ENCODE measurements at places on chromosomes 1 and 21.

DNA sequence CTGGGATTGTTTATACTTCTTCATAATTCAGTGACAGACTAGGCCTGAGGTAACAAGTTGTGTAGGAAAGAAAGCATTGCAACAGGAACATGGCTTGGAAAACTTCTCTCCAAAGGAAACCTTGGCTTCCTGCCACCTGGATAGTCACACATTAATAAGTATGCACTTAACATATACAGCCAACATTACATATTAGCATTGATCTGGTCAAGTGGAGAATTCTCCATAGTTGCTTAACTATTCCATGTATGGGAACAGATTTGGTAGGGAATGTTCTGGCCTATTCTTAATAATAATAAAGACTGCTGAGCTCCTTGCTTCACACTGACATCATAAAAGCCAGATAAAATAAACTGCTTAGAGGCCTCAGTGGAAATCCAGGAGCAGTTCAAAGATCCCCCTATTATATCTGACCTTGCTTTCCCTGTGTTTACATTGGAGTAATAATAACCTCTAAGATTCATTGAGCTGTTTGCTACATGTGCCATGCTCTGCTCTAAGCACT lies 27.2 kb upstream of the NFIA start:
- no peak for DNase-seq

- DNase-seq = no peak
Measured at GRCh38 chr1:82398357-82398756, 597.6 kb downstream of the ADGRL2 start.

DNA sequence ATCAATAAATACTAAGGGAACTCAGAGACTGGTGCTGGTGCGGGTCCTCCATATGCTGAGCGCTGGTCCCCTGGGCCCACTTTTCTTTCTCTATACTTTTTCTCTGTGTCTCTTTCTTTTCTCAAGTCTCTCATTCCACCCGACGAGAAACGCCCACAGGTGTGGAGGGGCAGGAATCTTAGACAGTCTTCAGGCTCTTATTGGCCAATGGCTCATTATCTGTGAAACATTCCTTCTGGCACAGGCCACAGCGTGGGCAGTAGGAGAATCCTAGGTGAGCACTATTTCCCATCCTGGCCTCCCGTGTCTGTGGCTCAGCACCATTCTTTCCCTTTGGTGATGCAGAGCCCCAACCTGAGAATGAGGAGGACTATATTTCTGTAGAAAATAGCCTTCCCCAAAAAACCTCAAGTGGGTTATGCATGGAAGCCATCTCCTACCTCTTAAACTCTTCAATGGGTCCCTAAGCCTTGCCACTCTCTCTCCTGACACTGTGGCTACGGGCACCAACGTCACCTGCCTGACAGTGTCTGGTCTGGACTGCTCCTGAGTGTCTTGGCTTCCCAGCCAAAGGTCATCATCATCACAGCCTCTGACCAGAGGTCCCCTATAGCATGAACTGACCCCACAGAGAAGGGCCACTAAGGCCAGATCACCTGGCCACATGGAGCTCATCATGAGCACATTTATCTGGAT lies 6.2 kb upstream of the SLAMF1 start:
- no peak for DNase-seq

GRCh38 chr1:186498695-186499389 lies 37.9 kb upstream of the PDC start:
- no peak for DNase-seq

DNA sequence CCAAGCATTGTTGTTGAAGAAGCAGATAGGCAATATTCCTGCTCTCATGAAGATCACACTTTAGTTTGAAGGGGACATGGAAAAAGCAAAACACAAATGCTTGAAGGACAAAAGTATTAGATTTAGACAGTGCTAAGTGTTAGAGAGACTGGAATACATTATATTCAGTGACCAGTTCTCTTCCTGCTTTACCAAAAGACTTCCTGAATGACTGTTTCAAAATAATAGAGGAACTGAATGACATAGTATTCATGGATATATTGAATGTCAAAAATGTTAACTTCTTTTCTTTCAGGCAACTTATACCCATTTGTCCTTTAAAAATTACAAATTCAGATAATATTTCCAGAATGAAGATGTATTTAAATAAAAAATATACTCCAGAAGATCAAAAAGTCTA lies 178.0 kb upstream of the IVNS1ABP start:
- DNase-seq = no peak

DNA sequence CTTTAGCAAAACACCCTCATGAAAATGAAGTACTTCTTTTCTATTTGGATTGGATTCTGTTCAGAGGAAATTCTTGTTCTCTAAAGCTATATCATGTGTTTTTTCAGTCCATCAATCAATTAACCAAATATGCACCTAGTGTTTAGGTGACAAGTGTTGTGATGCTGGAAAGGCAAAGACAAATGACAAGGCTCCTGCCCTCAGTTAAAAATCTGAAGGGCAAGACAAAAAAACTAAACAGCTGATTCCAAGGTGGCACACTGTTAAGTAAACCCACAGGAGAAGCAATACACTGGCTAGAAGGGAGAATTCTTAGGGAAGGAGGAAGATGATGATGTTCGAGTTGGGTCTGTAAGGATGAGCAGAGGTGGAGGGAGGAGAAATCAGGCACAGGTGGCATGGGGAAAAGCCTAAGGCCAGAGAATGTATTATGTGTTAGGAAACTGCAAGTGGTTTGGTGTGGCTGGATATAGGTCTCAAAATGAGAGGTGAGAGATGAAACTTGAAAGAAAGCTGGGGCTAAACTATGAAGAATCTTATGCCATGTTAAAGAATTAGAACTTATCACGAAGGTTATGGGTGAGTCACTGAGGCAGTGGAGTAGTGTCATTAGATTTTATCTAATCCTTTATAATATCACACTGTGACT lies 51.8 kb upstream of the GFI1 start:
- no peak for DNase-seq

- no peak for DNase-seq
Measured at GRCh38 chr1:211939876-211940468, 95.4 kb downstream of the INTS7 start.

DNA sequence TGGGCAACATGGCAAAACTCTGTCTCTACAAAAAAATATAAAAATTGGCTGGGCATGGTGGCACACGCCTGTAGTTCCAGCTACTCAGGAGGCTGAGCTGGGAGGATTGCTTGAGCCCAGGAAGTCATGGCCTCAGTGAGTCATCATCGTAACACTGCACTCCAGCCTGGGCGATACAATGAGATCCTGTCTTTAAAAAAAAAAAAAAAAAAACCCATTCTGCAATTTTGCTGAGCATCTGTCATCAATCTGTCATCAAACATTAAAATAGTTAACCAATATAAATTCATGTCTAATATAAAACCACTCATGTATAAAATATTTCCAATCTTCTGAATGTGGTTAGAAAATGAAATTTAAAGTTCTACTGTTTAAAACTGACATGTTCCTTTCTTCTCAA lies 56.9 kb downstream of the LPAR3 start:
- no peak for DNase-seq

DNA sequence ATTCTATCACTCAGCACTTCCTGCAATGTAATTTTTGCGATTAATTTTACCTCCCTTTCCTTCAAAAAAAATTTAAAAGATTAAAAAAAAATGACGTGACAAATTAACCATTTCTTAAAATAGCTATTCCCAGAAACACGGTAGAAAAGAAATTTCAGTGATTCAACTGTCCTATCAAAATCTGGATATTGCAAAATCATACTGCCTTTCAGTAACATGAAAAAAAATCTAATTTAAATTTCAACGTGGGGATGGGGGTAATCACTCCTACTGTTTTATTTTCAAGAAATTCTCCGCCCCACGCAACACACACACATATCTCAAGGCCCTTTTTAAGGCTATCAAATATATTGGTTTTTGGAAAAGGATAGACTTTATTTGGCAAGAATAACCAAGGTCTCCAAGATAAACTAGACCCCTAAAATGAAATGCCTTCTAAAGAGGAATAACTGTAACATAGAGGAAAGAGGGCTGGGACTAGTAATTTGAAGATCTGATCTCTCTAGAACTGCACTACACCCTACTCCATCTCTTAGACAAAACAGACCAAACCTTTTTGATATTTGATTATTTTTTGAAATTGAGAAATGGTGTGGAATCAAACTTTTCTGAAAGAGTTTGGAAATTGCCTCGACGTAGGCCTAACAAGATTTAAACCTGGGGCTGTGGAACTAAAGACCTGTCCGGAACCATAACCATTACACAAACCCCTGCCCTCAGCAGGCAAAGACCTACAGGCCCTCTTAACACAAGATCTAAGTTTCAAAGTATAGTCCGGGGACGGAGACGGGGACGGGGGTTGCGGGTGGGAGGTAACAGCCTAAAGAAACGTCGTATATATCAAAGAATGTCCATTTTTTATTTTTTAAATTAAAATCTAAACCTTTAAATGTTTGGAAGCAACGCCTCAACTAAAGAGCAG lies 941 bp downstream of the ARNT start:
- DNase-seq = no peak

DNA sequence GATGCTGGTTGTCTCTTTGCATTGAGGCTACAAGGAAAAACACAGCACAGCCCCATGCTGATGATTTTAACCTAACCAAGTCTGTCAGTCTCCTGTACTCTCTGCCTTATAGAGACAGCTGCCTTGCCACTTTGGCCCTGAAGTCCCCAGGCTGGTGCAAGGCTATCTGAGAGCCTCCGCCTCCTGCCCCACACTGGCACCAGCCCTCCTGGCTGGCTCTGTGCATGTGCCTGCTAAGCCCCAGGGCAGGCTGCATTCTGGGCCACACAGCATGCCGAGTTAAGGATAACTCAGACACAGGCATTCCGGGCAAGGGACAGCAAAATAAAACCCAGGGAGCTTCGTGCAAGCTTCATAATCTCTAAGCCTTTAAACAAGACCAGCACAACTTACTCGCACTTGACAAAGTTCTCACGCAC lies 910 bp downstream of the RUNX1 start:
- DNase-seq = no peak

- no peak for DNase-seq
Measured at GRCh38 chr1:10178597-10179405, 31.6 kb upstream of the KIF1B start.

DNA sequence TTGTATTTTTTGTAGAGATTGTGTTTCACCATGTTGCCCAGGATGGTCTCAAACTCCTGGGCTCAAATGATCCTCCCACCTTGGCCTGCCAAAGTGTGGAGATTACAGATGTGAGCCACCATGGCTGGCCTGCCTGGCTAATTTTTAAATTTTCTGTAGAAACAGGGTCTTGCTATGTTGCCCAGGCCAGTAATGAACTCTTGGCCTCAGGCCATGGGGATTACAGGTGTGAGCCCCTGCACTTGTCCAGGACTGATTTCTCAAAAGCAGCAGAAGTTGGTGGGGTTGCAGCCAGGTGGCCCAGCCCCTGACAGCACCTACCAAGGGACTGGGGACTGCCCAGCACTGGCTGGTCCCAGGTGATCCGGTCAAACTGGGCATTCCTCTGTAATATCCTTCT lies 44.1 kb upstream of the CXADR start:
- no peak for DNase-seq

DNA sequence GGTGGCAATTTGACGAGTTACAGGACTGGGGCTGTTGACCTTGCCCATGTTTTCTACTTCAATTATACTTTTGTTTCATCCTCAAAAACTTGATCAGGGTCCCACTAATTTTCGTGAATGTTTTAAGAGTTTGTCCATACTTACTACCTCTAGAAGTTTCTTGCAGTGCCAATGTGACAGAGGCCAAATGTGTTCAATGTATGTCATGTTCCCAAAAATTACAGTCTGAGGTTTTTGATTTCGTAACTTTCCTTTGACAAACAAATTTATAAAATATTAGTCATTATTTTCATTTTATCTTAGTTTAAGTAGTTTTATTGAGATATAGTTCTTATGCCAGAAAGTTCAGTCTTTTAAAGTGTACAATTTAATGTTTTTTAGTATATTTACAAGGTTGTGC lies 15.3 kb downstream of the VPS13D start:
- DNase-seq = no peak

DNA sequence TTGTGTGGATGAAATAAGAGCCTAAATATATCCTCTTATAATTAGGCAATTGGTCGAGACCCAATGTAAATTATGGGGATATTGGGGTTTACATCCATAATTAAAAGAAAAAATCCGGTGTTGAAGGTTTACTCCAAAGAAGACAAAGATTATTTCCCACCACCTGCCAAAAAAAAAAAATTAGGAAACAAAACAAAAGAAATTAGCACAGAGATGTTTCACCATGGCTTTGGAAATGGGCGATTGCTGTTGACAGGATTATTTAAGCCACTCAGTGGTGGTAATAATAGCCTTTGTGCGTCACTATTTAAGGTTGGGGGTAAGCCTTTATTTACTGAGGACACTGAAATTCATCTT lies 585 bp upstream of the GLRX2 start:
- no peak for DNase-seq

- no peak for DNase-seq
Measured at GRCh38 chr1:37926038-37926924, 20.6 kb downstream of the INPP5B start.

DNA sequence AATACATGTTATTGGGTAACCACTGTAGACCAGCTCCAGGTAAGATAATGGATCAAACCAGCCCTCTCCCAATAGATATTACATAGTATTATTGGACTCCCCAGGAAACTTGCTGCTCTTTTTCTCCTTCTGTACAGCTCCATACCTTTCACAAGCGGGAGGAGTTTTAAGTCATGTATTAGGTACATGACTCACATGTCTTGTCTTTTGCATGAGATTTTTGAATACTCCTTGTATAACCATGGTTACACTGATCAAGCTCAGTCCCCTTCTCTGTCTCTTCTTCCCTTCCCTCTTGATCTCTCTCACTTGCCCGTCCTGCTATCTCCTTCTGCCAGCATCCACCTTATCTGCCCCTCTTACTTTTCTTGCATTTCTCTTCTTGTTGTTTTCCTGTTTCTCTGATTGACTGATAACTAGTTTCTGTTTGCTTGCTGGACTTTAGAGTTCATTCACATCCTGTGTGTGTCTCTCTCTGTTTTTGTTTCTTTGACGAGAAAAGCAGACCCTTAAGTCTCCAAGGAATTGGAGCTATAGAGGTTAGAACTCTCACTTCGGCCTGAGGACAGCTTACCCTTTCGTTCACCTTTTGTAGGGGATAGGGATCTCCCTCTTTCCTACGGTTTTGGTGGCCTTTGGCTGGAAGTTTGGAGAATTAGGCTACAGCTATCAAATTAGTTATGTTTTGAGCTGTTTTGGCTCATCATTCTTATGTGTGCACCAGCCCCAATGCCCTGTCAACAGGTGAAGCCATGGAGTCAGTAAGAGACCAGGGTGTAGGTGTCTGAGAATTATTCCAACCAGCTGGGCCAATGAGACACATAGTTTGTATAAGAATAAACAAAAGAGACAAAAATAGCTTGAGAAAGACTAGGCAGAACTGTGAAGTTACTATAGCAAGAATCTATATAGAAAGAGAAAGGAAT lies 49.0 kb upstream of the ASB17 start:
- DNase-seq = no peak

DNA sequence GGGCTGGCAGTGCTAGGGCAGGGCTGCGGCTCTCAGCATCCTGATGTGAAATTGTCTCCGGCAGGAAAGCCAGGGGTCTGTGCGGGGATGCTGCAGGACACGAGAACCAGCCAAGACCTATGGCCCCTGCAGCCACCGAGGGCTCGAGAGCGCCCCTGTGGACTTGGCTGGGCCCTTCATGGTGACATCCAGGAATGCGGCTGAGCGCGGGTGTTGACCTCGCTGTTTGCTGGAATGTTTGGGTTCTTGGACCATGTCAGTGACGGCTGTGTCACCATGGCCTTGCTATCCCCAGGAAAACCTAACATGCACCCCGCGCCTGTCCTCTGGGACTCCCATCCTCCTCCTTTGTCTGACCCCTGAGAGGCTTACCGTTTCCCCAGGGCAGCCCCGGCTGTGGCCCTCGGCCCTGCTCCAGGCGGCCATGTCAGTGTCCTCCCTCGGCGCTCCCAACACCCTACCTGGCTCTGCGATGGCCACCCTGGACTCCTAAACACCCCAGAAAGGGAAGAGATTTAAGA lies 14.3 kb upstream of the C1orf174 start:
- no peak for DNase-seq
